ENCODE measurements at places on chromosomes 4 and X.

- DNase-seq: no peak
Measured at GRCh38 chr4:121742794-121743193, 22.2 kb downstream of the SMIM43 start.

DNA sequence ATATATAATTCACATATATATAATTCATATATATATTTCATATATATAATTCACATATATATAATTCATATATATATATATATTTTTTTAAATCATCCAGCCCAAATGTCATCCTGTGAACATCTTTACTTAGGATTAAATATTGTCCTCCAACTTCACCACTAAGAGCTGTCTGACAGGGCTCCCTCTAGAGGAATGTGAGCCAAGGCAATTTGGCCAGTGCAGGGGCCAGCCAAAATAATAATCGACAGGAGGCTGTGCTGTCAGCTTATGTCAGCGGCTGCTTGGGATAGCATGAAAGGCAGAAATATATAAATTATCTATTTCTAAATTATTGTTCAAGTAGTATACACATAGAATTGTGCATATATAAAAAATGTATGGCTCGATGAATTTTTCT is 29.5 kb downstream of the EGFL6 start:
- no peak for DNase-seq

DNA sequence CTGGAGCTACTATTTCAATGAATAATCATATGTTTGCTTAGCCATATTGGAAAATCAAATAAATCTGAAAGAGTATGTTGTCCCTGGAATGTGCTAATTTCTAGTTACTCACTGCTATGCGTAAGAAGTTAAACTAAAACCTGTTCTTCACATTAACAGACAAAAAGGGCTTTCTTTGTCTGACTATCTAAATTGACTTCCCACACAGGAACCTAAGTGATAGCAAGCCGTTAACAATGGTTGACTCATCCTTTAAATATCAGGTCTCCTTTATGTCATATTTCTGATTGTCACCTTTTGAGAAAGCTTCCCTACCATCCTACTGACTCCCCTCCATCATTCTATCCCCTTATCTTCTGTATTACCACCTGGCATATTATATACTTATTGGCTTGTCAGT is 81.4 kb downstream of the AMELX start:
- no peak for DNase-seq

- no peak for DNase-seq
Measured at GRCh38 chr4:94564252-94564651, 112.5 kb downstream of the PDLIM5 start.

- no peak for DNase-seq
Measured at GRCh38 chr4:21139327-21139726, 439.1 kb downstream of the PACRGL start.

DNA sequence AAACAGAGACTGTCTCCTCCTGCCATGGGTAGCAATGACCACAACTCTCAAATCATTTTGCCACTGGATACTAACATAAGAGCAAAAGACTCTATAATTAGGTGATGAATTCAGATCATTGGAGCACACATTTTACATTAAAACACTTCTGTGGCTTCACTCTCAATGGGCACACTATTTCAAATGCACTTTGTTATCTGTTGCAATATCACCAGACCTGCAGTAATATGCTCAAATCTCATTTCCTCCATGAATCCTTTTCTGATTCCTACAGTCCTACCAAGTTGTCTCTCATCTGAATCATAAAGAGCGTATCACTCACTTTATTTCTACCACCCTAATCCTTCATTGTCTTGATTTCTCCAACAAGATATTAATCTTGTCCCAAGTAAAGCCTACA is 302.8 kb downstream of the KCNIP4 start:
- DNase-seq: no peak

All from CD4-positive, alpha-beta T cell treated with Interferon alpha-2 for 1 hour (primary cell).